Left ventricle myocardium superior (tissue), 1 donor: ENCODE measurements at places on chromosomes 1 and 21.

DNA sequence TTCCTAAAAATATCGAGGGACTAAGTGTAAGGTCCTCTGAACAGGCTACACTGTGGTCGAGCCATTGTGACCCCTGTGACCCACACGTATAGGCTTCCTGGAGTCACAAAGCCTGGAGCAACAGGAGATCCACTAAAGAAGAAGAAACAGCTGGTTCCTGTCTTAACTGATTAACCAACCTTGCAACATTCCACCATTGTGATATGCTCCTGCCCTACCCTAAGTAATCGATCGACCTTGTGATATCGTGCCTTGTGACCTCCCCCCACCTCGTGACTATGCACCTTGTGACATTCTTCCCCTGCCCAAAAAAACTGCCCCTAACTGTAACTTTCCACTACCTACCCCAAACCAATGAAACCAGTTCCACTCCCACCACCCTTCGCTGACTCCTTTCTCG lies 304.6 kb upstream of the FAM78B start:
- no peak for DNase-seq

GRCh38 chr1:34009340-34009985 lies 145.6 kb downstream of the HMGB4 start:
- DNase-seq, result no peak

- DNase-seq, result no peak
These were observed 41.2 kb upstream of the LBR start for GRCh38 chr1:225469051-225469450.

GRCh38 chr21:18478513-18478912 lies 74.9 kb upstream of the TMPRSS15 start:
- no peak for DNase-seq

- DNase-seq, result no peak
These were observed 178.8 kb downstream of the NRIP1 start for GRCh38 chr21:14886001-14886400.

DNA sequence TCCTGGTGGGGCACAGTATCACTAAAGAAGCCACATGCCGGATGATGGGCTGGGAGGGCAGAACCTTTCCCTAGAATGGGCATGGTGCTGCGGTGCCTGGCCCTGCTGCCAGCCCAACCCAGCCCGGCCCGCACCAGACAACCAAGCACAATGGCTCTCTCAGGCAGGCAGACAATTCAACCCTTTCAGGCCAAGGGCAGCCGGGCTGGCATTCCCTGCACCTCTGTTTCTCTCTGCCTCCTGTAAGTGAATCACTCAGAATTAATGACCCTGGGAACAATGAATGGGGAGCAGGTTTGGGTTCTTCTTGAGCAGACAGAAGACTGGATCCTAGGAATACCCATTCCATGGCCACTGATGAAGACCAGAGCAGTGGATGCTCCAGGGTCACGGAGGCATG lies 41.0 kb upstream of the IFFO2 start:
- DNase-seq, result no peak

- no peak for DNase-seq
These were observed 27.0 kb downstream of the SLAMF1 start for GRCh38 chr1:160619742-160620277.

DNA sequence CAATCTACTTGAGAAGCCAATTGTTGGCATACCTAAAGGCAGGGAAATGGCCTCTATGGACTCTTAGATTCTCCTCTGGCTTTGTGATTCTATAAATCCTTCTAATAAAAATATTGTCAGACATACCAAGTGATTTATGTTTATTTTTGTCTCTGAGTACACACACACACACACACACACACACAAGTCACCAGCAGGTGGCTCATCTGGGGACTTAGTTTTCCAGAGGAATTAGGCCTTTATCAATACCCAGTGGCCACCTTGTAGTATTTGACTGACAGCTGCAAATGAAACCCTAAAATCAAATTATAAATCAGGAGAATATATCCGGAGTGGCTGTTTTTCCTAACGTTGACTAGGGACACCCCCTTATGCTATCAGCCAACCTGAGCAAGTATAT lies 258.5 kb downstream of the BRINP2 start:
- no peak for DNase-seq

DNA sequence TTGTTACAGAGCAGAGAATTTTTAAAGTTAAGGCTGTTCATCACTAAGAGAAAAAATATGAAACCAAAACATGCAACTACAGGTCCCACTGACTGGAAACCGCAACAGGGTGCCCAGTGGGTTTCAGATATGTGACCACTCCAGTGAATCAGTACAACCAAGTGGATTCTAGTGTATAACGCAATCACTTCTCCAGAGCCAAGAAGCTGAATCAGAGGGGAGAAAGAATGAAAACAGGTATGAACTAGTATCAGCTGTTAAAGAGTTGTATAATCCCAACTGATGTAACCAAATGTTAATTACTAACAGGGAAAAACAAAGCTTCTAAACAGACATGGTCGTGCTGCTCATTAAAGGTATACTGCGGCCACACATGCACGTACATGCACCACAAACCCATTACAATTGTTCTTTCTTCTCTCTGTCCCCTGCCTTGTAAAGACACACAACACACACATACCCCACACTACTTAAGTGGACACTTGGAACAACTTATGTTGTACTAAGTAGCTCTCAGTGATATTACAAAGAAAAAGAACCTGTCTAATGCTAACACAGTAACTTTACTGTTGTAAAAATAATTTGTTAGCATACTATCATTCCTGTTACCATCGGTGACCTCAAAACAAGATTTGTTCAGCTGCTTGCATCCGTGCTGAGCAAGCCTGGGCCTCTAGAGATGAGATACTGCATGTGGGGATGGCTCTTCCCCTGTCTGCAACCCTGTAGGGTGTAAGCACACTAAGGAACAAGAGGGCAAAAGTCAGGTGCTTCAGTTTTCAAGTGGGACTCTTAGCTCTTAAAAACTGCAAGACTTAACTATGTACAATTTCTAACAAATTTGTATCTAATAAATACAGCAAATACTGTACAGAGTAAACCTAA lies 74.2 kb downstream of the PTPN14 start:
- DNase-seq, result no peak
